ENCODE measurements at places on chromosomes 1 and 21.
A peak's percentile ranks its signal among the peaks of the same experiment; 100 is the strongest.

- DNase-seq, result no peak
Observed at GRCh38 chr21:45390121-45390751, 14.7 kb upstream of the COL18A1 start.

- no peak for DNase-seq
Observed at GRCh38 chr1:5297886-5298239, 643.5 kb downstream of the AJAP1 start.

DNA sequence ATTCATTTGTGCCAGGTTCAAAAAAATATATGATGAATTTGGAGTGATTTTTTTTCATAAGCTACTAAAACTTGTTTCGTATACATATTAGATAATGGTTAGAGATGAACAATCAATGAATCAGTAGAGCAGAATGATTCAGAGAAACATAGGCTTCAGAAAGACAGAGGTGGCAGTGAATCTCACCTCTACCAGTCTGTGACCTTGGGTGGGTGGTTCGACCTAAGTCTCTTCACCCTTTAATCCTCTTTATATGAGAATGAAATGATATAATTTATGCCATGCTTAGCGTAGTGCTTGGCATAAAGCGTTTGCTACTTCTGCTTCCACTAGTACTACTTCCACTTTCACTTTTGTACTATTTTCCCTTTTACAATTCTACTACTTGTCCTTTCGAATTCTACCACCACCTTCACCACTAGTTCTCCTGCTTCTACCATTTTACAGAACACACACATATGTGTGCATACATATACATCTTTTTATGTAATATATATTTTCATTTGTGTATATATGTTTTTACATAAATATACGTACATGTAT is 45.1 kb downstream of the FYB2 start:
- DNase-seq, result no peak

DNA sequence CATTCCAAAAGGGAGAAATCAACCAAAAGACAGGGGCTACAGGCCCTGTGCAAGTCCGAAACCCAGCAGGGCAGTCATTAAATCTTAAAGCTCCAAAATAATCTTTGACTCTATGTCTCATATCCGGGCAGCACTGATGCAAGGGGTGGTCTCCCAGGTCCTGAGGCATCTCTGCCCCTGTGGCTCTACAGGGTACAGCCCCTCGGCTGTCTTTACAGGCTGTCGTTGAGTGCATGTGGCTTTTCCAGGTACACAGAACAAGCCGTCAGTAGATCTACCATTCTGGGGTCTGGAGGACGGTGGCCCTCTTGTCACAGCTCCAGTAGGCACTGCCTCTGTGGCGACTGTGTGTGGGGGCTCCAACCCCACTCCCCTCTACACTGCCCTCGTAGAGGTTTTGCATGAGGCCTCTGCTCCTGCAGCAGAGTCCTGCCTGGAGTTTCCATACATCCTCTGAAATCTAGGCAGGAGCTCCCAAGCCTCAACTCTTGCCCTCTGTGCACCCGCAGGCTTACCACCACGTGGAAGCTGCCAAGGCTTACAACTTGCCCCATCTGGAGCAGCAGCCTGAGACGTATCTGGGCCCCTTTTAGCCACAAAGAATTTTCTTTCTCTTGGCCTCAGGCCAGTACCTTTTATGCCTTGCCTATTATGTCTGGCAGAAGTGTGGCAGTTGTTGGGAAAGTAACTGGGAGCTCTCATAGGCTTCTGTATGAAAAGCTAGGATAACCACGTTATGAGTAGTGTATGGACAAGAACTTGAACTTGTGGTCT is 52.5 kb downstream of the POU2F1 start:
- DNase-seq, result peak; percentile 16

GRCh38 chr1:194155962-194156361 is 969.5 kb upstream of the B3GALT2 start:
- DNase-seq, result no peak

DNA sequence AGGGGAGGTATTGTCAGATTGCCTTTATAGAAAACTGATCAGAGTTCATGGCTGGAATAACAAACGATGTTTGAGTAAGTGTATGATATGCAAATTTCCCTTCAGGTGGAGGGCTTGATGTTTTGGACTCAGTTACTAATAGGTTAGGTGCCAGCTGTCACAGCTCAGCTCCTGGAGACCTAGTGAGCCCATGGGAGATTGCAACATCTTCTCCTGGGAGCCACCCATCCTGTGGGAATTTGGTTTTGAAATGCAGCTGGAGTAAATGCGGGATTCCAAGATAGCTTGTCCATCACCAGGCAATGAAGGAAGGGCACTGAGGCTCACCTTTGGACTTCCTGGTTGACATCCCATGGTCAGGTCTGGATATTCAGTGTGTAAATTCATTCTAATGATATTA is 211.4 kb upstream of the NRIP1 start:
- DNase-seq, result no peak

DNA sequence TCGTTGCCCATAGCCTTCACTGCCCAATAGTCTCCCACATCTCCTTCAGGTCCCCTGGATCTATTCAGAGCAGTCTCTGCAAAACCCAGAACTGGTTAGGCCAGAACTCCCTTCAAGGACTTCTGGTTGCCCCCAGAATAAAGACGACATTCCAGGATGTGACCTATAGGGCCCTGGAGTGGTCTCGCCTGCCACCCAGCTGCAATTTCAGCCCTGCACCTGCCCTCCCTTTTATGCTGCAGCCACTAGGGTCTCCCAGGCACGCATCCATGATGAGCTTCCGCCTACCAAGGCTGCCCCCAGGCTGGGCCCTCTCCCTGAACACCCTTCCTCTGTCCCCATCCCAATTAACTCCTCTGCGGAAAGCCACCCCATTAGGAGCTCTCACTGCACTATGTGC is 7.2 kb upstream of the TSPEAR start:
- DNase-seq, result no peak

GRCh38 chr21:41519806-41520559 is 12.0 kb upstream of the TMPRSS2 start:
- no peak for DNase-seq

GRCh38 chr1:171751221-171751620 is 9.4 kb upstream of the VAMP4 start:
- DNase-seq, result no peak

DNA sequence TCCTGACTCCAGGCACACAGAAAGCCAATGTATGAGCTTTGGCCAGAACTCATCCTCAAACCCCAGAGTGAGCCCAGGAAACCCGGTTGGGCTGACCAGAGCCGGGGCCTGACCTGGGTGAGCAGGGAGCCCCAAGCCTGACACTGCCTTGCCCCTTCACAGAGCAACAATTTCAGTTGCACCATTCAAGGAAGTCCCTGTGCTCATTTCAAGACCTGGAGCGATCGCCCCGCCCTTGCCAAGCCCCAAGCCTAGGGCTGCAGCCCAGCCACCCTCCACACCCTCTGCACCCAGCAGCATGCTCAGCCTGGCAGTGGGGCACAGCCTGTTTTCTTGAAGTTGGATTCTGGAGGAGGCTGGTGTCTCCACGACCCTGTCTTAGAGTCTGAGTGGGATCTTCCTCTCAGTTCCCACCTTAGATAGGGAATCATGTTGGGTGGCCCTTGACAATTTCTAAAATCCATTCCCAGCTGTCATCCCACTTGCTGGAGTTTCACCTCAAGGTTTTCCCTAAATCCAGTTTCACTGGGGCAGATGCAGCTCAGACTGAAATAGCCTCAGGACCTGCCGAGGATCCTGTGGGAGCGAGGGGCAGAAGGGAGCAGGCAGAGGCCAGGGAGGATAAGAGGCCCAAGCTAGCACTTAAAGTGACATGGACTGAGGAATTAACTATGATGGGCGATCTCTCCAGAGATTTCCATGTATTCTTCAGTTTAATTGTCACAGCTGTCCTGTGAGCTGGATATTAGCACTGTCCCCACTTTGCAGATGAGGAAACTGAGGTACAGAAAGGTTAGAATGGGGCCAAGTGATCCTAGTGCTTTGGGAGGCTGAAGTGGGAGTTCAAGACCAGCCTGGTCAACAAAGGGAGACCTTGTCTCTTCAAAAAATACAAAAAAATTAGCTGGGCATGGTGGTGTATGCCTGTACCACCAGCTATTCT is 2.5 kb downstream of the NBL1 start:
- DNase-seq, result no peak
